Coronary artery (tissue), 2 donors: ENCODE measurements at places on chromosomes 3 and 15.

DNA sequence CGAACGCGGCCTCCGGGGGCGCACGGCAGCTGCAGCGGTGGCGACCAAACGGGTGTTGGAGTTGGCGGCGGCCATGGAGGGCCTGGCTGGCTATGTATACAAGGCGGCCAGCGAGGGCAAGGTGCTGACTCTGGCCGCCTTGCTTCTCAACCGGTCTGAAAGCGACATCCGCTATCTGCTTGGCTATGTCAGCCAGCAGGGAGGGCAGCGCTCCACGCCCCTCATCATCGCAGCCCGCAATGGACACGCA lies 725 bp downstream of the FEM1B start:
- DNase-seq = peak; percentile 86

- no peak for DNase-seq
These were observed 1200.8 kb upstream of the ALCAM start for GRCh38 chr3:104165866-104166265.

DNA sequence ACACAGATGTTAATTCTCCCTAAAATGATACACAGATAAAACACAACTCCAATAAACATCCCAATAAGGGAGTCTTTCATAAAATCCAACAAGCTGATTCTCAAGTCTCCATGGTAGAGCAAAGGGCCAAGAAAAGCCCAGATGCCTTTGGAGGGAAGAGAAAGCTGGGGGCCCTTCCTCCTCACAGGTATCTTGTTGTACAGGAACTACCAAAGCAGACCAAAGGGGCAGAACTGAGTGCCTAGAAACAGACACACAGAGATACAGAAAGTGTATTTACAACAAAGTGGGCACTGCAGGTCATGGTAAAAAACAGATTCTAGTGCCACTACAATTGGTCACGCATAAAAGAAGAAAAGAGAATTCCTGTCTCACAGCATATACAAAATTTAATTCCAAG lies 87.2 kb upstream of the NSMCE3 start:
- DNase-seq = no peak

- DNase-seq = no peak
These were observed 61.8 kb upstream of the P3H2 start for GRCh38 chr3:190182418-190183043.

DNA sequence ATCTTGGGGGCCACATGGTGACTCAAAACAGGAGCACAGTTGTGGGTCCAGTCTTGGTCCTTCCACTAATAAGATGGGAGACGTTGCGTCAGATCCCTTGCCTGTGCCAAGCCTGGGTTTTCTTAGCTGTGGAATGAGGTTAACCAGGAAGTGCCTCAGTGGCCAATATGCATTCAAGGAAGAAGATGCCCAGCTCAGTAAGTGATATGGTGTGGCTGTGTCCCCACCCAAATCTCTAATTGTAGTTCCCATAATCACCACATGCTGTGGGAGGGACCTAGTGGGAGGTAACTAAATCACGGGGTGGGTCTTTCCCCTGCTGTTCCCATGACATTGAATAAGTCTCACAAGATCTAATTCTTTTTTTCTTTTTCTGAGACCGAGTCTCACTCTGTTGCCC lies 6.4 kb downstream of the ALG1L2 start:
- no peak for DNase-seq

GRCh38 chr3:119257654-119258410 lies 17.2 kb upstream of the B4GALT4 start:
- DNase-seq = no peak

DNA sequence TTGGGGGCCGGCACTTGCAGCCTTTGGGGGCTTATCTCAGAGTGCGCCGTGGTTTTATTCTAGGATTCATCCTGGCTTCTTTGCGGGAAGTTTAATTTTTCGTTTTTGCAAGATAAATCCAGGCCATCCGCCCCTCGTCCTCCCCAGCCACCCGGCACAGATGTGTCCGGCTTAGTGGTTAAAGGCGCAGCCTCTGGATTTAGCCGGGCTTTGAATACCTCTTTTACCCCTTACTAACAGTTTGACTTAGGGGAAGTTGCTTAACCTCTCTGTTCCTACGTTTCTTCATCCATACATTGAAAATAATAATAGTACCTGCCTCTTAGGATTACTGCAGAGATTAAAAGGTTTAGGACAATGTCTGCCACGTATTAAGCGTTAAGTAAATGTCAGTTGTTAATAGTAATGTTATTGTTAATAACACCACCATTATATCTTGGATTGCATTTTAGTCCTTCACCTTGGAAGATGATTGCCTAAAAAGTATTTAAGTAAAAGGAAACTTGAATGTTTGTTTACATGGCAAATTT lies 714 bp downstream of the ECT2 start:
- no peak for DNase-seq

DNA sequence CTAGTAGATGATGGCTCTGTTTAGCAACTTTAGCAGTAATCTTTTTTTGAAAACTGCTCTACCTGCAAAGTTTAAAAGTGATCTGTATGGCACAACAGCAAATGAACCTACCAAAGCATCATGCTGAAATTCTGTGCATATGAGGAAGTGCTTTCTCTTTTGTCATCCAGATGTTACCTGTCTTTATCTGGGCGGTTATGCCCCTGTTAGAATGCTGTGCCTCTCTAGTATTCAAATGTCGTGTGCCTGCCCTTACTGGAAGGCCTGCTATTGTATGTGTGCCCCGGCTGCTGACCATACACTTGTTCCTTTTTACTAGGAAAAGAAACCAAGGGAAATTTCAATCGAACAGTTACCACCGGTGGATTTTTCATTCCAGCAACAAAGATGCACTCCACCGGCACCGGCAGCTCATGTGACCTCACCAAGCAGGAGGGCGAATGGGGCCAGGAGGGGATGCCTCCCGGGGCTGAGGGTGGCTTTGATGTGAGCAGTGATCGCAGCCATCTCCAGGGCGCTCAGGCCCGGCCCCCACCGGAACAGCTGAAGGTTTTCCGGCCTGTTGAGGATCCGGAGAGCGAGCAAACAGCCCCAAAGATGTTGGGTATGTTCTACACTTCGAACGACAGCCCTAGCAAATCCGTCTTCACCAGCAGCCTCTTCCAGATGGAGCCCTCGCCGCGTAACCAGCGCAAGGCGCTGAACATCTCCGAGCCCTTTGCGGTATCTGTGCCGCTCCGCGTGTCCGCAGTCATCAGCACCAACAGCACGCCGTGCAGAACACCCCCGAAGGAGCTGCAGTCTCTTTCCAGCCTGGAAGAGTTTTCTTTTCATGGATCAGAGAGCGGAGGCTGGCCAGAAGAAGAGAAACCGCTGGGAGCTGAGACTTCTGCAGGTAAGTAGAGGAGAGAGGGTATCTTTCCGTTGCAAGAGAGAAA lies 61.6 kb downstream of the TMEM39A start:
- no peak for DNase-seq
